HFFc6 (cell line): ENCODE measurements at places on chromosomes 3 and 15. TPM values are rescaled to one million over a fixed set of nuclear protein-coding genes. Genes with fewer than 3 reads are reported as not detected.

GRCh38 chr3:119542168-119542767 lies 17.1 kb downstream of the CD80 start:
- H3K27me3 ChIP-seq: peaks cover 35% of the 10 kb centered on the region
- no peaks in the 10 kb centered on the region for H3K36me3 ChIP-seq
- no peak for DNase-seq
- no peaks in the 10 kb centered on the region for H3K4me1 ChIP-seq
- H3K27ac ChIP-seq: no peak overlapping the region

DNA sequence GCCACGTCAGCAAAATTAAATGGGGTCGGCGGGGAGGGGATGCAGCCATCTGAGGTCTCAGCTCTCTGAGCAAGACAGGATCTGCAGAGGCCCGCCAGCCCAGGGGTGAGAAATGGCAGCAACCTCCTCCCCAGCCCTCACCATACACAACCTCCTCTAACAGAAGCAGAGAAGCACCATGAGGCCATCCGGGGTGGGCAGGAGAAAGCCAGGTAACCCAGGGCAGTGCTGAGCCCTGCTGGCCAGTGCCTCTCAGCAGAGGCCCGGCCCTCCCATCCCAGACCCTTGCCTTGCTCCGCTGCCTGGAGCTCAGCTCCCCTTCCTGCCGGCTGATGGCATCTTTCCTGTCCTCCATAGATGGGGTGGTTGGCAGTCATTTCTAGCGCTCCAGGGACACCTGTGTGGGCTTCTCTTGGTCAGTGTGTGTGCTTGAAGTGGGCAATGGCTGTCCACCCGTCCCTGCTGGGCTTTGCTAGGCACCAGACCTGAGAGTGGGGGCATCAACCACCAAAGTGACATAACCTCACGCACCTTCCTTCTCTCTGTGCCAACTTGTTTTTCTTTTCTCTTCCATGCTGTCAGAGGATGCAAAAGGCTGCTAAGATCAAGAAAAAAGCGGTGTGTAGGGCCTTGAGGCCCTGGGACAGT lies 175.8 kb downstream of the NSMCE3 start:
- peaks cover 9% of the 10 kb centered on the region for H3K27me3 ChIP-seq
- no peaks in the 10 kb centered on the region for H3K4me1 ChIP-seq
- no peak for DNase-seq
- no peaks in the 10 kb centered on the region for H3K36me3 ChIP-seq
- H3K4me3 ChIP-seq: no peak overlapping the region

DNA sequence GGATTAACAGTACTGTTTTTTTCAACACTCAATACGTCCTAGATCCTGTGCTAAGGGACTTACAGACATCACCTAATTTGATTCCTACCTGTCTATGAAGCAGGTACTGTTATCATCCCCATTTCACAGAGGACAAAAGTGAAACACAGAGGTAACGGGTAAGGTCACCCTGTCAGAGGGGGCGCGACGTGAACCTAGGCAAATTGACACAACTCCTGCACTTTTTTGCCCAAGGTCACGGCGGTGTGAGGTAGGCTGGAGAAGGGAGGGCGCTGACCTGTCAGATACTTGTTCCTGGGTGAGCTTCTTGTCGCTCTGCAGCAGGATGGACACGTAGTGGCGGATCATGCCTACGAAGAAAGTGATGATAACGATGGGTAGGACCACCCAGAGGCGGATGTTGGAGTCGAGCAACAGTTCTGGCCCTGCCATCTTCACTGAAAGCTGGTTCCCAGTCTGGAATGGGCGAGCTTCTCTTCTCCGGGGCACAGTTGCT lies 363 bp downstream of the EMC3 start:
- no peaks in the 10 kb centered on the region; the same call in 1 of the 2 replicates for H3K27me3 ChIP-seq
- peak overlapping the region; percentile 93 for H3K27ac ChIP-seq
- no peaks in the 10 kb centered on the region; the same call in 1 of the 2 replicates for H3K36me3 ChIP-seq

GRCh38 chr3:59990915-59991314 lies 941.1 kb upstream of the CFAP20DC start:
- H3K27me3 ChIP-seq: peaks cover 2% of the 10 kb centered on the region
- DNase-seq: no peak
- no peaks in the 10 kb centered on the region for H3K36me3 ChIP-seq
- H3K4me1 ChIP-seq: no peaks in the 10 kb centered on the region
- no peak overlapping the region for H3K4me3 ChIP-seq

DNA sequence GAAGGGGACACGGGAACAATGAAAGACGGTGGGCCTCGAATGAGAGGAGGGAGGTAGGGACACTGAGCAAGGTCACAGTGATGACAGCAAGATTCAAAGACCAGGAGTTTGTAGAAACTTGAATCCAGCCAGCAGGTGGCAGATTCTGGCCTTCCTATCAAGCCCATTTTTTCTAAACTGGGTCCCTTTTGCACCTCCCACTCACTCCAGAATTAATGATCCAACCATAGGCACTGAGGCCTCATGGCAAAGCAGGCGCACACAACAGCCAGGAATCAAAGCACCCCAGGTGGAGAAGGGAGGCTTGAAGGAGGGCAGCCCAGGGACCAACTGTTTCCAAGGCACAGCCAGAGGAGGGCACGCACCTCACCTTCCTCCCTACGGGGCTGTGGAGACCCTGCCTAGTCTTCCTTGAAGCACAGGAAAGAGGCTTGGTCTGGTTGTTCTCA lies 90.2 kb downstream of the ANP32A start:
- H3K4me1 ChIP-seq: peaks cover 5% of the 10 kb centered on the region
- H3K4me3 ChIP-seq: no peak overlapping the region
- H3K27ac ChIP-seq: no peak overlapping the region

DNA sequence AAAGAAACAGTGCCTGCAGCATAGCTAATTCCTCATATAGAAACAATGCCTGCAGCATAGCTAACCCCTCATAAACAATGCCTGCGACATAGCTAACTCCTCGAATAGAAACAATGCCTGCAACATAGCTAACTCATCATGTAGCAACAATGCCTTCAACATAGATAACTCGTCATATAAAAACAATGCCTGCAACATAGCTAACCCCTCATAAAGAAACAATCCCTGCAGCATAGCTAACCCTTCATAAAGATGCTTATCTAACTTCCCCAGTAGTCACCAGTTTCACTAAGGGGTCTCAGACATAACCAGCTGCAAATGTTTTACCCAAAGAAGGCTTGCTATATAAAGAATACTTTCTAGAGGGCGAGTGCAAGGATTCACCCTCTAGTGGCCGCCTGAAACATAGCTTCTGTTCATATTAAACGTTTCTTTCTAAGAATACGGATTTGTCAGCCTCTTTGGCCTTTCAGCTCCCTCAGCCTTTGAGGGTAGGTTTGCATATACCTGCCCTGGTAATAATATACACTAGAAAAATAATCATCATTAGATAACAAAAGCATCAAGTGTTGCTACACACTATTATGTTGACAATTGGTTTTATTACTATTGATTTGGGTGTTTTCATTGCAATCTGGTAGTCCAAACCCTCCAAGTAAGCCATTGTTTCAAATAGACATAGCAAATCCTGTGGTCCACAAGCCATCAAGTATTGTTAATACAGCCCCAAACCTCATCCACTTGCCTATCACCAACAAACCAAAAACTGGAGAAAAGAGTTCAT lies 44.4 kb upstream of the FAN1 start:
- peak overlapping the region; percentile 16; the same call in 1 of the 2 replicates for H3K4me3 ChIP-seq
- H3K27ac ChIP-seq: no peak overlapping the region
- peak; percentile 78 for DNase-seq
- peaks cover 27% of the 10 kb centered on the region for H3K4me1 ChIP-seq
- H3K27me3 ChIP-seq: peaks cover 4% of the 10 kb centered on the region

Gene MOBP
- total RNA-seq: not detected in 2 replicates

Gene ROBO2
- 0.05 to 0.36 TPM (median 0.27 TPM) in 3 replicates for total RNA-seq
